ENCODE measurements at places on chromosomes 5 and 9. TPM values are rescaled to one million over a fixed set of nuclear protein-coding genes. Genes with fewer than 3 reads are reported as not detected.

- no peak for DNase-seq
These were observed 13.6 kb downstream of the IRX1 start for GRCh38 chr5:3609120-3609681.

DNA sequence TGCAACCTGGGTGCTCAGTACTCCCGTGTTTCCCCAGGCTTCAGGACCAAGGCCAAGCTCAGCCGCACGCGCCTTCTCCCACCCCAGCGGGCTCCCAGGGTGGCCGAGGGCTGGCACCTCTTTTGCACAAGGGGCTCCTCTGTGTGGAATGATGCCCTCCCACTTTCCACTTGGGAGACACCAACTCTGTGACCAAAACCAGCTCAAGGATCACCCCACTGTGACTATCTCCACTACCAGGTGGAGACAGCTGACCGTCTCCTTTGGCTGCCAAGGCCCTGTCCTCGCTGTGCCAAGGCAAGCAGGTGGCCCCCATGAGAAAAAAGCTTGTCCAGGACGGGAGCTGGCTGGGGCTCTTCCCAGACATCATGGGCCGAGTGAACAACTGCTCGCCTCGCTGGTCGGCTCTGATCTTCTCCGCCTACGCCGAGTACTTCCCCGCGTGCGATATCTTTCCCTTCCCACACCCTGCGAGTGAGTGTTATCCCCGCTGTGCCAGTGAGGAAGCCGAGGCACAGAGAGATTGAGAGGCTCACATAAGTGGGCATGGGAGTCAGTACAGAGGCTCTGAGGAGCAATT, 132.8 kb downstream of the ZNF354C start:
- DNase-seq, result no peak

Gene DND1
- 0.14 TPM for polyA plus RNA-seq

DNA sequence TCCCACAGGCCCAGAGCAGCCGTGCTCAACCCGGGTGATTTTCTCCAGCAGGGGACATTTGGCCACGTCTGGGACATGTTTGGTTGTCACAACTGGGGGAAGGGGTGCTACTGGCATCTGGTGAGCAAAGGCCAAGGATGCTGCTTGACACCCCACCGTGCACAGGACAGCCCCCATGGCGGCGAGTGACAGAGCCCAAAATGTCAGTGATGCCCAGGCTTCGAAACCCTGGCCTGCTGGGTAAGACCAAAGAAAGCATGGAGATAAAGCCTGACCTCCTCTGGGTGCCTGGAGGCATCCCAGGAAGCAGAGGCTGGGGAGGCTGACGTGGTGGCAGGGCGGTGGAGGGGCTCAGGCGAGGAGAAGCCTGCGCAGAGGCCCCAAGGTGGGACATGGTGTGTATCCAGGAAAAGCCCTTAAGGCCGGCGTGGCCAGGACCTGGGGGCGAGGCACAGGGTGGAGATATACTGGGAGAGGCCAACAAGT, 66.4 kb downstream of the ZNF354C start:
- DNase-seq, result no peak

Gene PRDM12
- polyA plus RNA-seq, result not detected

- DNase-seq, result no peak
These were observed 457.8 kb downstream of the RASEF start for GRCh38 chr9:82604947-82605656.

GRCh38 chr9:78371981-78372380, 75.1 kb downstream of the PSAT1 start:
- no peak for DNase-seq

Gene MAN1B1
- 50.2 TPM for polyA plus RNA-seq

DNA sequence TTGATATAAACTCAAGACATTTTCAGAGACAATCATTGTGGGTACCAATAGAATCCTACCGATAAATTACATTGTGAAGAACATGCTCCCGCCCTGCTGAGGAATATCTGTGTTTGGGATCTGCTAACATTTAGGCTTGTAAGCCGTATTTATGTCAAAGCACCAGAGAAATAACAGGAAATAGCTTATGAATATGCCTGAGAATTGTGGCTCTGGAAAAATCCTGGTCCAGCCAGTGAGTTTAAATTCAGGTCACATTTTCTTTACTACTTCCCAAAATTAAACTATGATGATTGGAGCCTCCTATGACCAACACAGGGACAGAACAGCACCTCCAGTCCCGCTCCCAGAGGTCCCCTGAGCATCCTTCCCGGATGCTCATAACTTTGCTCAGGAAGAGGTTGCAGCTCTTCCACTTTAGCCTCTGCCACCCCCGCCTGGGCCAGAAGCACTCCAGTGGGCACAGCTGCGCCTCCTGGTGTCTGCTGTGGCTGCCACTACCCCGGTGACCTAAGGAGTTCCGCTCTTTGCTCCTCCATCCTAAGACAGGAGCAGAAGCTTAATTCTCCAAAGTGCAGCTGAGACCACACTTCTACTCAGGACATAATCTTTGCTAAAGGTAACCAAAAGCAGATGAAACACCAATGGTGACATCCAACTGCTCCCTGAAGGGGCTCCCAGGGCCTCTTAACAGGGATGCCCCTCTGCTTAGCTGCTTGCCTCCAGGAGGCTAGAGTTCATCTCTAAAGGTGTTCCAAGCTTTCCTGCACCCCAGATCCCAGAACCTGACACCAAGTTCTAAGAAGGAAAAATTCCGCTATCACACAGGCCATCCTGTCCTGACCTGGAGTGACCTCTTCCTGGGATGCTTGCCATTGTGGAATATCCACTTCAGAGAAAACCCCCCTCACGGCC, 58.8 kb downstream of the SLC1A1 start:
- DNase-seq, result no peak

GRCh38 chr9:26973989-26974388, 17.8 kb downstream of the IFT74 start:
- DNase-seq, result no peak

Gene BAAT
- not detected for polyA plus RNA-seq

DNA sequence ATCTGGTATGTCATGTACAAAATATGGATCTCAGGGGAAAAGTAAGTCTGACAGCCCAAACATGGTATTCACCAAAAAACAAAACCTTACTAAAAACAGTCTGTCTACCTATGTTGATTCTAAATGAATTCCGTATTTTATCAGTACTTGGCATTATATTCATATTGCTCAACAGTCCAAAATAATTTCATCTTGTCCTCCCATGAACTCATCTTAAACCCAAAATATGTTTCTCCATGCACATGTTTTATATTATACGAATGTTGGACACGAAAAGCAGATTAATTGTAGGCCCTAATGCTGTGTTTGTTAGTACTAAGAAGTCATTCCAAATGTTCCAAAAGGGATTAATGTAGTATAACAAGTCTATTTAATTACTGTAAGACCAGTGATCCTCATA, 20.1 kb downstream of the NFIB start:
- no peak for DNase-seq

Gene PRDM9
- not detected for polyA plus RNA-seq

Gene NEUROG1
- polyA plus RNA-seq, result not detected

Gene MARCOL
- polyA plus RNA-seq, result not detected

Gene AQP3
- polyA plus RNA-seq, result 12.4 TPM

Gene TPD52L3
- not detected for polyA plus RNA-seq

DNA sequence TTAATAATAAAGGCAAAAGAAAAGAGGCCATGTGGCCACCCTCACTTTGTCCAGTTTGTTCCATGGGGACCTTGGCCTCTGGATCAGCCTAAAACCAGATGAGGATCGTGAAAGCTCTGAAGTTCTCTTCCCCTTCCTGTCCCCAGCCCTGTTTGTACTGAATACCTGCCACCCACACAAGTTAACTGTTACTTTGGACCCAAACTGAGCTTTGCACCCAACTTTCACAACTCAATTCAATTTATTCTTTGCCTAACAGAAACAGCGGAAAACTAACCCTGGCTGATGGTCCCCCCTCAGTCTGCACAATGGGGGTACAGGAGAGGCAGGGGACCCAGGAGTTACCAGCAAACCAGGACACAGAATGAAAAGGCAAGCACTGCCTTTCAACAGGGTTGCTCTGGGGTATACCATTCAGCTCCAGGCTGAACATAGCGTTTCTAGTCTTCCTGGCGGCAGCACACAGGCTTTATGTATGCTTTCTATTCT, 28.2 kb downstream of the ABCA1 start:
- no peak for DNase-seq

Gene CAVIN4
- polyA plus RNA-seq, result 0.71 TPM

GRCh38 chr9:32863291-32863690, 80.0 kb downstream of the TMEM215 start:
- DNase-seq, result no peak

- no peak for DNase-seq
These were observed 662.7 kb upstream of the RGMB start for GRCh38 chr5:98110791-98111190.

Gene CBY3
- polyA plus RNA-seq, result not detected

DNA sequence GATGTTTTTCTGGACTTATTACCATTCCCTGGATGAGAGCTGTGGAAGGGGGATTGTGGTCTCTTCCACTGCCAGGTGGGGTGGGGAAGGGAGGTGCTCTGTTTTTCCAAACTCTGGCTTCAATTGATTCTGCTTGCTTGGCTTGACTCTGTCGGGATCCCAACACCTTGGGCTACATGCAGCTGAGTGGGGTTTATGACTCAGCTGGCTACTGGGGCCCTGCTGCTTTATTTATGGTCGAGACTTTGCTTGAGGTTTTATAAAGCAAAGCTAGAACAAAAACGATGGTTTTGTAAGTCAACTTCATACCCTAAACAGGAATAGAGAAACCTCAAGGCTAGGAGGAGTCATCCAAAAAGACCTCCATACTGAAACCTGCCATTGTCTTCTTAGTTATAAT, 76.3 kb downstream of the AOPEP start:
- no peak for DNase-seq

Gene FAM78A
- 0.26 TPM for polyA plus RNA-seq

Gene INVS
- 22.5 TPM for polyA plus RNA-seq

- DNase-seq, result peak; percentile 70
These were observed 341.4 kb downstream of the DIRAS2 start for GRCh38 chr9:90301277-90301653.

- DNase-seq, result no peak
These were observed 2.4 kb downstream of the TLR4 start for GRCh38 chr9:117706421-117707116.

DNA sequence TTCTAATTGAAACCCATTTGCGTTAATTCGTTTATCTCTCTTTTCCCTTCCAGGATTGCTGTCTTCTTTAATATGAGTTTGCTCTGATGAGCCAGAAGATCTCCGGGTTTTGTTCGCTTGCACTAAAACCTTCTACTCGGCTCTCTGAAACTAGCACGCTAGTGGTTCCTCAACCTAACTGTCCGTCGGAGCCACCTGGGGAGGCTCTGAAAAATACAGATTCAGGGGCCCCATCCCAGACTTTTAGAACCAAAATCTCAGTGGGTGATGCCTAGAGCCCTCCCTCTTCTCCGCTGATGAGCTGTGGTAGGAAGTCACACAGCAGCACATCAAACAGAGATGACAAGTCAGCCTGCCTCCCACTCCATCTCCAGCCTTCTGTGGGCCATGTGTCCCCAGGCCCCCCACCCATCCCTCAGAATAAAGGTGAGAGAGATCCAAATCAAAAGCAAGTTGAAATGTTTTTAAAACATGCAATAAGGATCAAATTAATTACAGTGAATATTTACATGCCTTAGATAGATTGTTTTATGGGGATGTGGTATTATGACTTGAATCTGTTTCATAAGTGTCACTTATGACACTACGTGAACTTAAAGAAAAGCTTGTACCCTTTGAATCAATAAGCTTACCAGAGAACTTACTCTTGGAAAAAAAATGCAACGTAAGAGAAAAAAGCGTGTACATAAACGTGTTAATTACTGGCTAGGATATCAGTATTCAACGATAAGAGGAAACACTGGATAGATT, 16.4 kb downstream of the FCN2 start:
- DNase-seq, result no peak

- DNase-seq, result no peak
These were observed 937 bp downstream of the TMOD1 start for GRCh38 chr9:97502222-97502983.

Gene DAPK1
- polyA plus RNA-seq, result 0.12 TPM

Gene TSSK1B
- polyA plus RNA-seq, result not detected

Gene TMEM8B
- polyA plus RNA-seq, result 4.7 TPM

Gene RAB14
- polyA plus RNA-seq, result 36.1 TPM

- no peak for DNase-seq
These were observed 13.5 kb upstream of the ANKRD18B start for GRCh38 chr9:33510262-33511183.

DNA sequence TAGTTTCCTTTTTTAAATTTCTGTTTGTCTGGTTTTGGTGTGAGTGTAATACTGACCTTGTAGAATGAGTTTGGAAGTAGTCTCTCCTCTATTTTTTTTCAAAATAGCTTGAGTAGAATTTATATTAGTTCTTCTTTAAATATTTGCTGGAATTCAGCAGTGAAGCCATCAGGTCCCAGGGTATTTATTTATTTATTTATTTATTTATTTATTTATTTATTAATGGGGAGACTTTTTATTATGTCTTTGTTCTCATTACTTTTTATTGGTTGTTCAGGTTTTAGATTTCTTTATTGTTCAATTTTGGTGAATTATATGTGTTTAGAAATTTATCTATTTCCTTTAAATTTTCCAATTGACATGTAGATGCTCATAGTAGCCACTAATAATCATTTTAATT, 875.8 kb upstream of the COX7C start:
- no peak for DNase-seq

DNA sequence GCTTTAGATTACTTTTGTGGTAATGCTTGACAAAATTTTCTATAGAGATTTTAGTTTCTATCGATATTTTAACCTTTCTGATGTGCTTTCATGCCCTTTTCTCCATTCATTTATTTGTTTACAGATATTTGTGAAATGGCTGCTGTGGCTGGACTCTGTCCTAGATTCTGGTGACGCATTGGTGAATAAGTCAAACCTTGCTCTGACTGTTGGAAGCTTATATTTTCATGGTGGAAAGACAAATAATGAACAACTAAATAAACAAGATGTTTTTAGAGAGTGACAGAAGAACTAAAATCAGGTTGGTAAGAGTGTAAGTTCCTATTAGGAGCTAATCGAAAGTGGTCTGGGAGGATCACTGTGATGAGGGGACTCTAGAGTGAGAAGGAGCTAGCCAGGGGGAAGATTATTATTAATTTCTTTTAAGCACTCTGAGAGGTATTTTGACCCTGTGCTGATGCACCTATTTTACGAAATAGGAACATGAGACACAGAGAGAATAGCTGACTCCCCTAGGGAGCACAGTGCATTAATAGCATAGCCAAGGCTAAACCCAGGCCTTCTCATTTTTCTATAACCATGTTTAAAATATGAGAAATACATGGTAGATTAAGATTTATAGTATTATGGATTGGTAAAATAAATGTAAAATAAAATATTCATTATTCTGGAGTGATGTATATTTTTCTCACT, 411.9 kb upstream of the ARRDC3 start:
- no peak for DNase-seq

Gene PCBD2
- 4.8 TPM for polyA plus RNA-seq

- DNase-seq, result no peak
These were observed 176.9 kb upstream of the CCNG1 start for GRCh38 chr5:163260471-163260870.

Gene C1QTNF3
- polyA plus RNA-seq, result 0.74 TPM

DNA sequence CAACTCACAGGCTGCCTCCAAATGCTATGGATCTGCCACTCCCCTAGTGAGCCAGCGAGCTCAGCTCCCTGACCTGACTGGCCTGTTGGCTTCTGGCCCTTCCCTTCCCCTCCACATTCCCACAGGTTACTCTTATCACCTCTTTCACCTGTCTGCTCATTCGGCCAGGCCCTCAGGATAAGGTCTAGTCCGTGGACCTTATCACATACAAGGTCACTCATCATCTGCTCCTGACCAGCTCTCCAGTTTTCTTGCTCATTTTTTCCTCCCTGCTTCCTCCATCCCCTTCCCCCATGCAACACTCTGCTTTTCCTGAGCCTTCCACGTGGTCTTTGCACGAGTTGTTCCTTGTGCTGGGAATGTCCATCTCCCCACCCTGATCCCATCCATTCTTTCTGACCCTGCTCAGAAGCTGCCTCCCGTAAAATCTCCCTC, 25.9 kb upstream of the NDST1 start:
- no peak for DNase-seq
